Astrocyte of the spinal cord (primary cell): ENCODE measurements at places on chromosomes 1 and 21.

- no peak for DNase-seq
These were observed 104.5 kb downstream of the URB2 start for GRCh38 chr1:229730573-229730972.

DNA sequence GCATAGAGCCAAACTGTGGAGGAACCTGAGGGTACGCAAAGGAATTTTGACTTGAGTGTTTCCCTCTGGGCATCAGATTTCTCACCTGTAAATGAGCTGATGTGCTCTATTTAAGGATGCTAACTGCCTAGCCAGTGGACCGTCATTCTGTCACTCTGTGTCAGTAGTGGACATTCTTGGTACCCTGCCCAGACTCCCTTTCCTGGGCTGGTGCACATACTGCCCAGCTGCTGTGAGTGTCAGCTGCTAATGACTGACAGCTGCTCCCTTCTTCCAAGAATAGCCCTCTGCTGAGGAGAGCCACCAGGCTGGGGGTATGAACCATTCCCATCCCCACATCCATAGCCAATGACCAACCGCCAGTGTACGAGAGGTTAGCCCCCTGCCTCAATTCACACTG is 193.1 kb upstream of the DAB1 start:
- no peak for DNase-seq

DNA sequence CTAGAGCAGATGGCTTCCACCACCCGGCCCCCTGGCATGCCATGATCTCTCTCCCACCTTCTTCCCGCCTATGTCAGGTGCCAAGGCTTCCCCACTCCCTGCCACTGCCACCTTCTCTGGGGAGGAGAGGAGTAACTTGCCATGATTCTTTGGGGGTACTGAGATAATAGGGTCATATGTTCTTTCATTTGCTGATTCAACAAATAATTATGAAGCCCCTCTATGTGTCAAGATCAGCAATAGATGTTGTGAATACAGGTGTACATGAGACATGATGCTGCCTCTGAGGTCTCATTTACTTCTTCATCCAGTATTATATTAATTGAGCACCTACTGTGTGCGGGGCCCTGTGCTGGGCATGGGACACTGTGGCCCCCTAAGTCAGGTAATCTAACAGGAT is 6.0 kb upstream of the VWA5B1 start:
- DNase-seq = no peak

GRCh38 chr1:243475966-243476365 is 220.1 kb downstream of the SDCCAG8 start:
- DNase-seq = peak; percentile 73

- no peak for DNase-seq
These were observed 44.8 kb downstream of the LHX9 start for GRCh38 chr1:197961933-197962332.
